ENCODE measurements at places on chromosomes 12 and 14.

DNA sequence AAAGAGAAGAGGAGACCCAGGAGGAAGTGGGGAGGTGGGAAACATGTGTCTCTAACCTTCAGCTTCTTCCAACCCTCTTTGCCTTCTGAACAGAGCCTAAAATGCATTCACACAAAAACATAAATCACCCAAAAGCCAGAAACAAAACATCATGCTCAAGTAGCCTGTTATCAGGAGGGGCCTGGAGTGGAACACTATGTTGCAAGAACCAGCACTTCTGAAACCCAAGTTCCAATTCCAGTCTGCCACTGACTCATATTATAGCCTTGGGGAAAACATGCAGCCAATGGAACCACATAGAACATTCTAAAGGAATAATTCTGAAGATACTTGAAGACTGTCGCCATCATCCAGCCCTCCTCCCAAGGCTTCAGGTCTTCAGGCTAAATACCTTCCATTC is 169.8 kb upstream of the PLXNC1 start:
- no peak for DNase-seq

DNA sequence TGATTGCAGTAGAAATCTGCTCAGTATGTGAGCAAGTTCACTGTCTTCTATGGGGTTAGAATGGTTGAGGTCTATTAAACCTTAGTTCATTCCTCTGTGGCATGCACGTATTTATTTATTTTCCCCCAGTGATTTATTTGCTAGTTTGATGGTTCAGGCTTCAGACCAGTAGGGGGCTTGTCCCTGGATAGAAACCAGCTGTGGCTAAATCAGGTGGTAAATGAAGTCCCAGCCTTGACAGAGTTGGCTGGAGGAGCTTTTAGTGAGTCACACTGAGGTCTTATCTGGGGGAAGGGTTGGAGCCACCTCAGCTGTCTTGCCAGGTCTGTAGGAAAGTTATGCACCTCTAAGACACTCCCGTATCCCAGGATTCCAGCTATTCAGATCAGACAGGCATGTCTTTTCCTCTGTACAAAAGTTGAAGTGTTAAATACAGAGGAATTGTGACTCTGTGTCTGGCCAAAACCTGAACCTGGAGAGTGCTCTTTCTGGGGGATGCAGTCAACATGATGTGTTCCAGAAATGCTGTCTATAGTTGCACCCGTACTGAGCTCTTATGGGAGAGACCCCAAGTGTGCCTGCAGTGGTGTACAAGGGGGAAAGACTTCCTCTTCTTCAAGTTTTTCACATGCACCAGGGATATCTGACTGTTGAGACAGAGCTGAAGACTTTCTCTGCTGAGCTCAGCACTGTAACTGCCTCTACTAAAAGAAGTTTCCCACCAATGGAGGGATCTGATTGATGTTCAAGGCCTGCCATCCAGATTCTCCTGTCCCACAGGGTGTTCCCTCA is 1322.1 kb downstream of the TMEM121 start:
- DNase-seq, result no peak

GRCh38 chr12:27828196-27828595 is 48.2 kb upstream of the MANSC4 start:
- DNase-seq, result no peak

DNA sequence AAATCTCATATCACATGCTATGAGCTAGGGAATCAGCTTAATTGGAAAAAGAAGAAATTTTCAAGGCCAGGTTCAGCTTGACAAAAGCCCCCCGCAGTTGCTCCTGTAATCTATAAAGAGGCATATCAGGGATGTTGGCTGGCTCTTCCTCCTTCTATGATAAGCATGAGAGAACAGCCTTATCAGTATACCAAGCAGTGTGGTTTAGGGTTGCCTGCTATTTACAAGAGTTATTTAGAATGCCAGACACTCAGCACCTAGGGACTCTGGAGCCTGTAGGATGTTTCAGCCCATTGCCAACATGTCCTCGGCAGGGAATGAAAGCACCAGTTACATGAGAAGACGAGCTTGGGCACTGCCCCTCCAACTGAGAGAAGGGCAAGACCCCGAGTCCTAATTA is 89.5 kb upstream of the TMPO start:
- no peak for DNase-seq

GRCh38 chr14:76761960-76762410 is 717 bp downstream of the VASH1 start:
- no peak for DNase-seq

DNA sequence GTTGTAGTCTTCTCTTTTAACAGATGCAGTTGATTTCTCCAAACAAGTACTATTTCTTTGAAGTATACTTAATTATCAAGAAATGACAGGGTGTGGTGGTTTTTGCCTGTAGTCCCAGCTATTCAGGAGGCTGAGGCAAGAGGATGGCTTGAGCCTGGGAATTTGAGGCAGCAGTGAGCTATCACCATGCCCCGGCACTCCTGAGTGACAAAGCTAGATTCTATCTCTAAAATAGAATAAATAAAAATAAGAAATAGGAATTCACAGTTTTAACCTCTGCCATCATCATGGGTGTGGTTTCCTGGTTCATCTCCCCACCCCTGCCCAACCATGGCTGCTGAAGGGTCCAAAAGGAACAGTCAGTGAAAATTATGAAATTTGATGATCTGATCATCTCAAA is 290.2 kb upstream of the FLRT2 start:
- DNase-seq, result no peak

- DNase-seq, result no peak
Observed at GRCh38 chr14:90608281-90608680, 207.9 kb downstream of the TTC7B start.

- no peak for DNase-seq
Observed at GRCh38 chr12:40711121-40711520, 18.9 kb downstream of the CNTN1 start.

GRCh38 chr14:92253381-92253894 is 69.5 kb upstream of the SLC24A4 start:
- DNase-seq, result no peak

- DNase-seq, result no peak
Observed at GRCh38 chr12:106031761-106032622, 106.8 kb downstream of the NUAK1 start.

GRCh38 chr12:26346736-26347135 is 151.4 kb downstream of the SSPN start:
- no peak for DNase-seq

DNA sequence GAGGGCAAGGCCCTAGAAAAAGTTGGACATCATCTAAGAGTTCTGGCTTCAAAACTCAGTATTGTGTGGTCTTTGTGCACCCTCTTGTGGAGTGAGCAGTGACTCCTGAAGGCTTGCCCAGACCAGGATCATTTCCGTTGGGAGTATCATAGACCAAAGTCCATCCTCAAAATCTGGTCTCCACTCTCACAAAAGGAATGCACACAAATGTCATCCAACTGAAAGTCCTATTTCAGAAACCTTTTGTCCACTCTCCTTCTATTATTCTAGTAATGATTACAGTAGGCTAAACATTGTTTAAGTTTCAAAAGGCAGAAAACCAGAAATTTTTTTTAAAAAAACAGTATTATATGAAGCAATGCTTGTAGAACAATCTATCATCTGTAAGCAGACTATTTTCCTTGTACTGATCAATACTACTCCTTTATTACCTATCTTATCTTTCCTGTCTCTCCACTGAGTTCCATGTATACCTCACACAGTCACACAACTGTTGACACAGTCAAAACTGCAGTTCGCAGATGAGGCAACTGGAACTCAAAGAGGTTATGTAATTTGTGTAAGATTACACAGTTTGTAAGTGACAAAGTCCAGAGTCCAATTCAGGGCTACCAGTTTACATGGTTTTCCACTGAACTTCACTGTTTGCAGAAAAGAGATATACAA is 41.4 kb downstream of the COX16 start:
- DNase-seq, result no peak

DNA sequence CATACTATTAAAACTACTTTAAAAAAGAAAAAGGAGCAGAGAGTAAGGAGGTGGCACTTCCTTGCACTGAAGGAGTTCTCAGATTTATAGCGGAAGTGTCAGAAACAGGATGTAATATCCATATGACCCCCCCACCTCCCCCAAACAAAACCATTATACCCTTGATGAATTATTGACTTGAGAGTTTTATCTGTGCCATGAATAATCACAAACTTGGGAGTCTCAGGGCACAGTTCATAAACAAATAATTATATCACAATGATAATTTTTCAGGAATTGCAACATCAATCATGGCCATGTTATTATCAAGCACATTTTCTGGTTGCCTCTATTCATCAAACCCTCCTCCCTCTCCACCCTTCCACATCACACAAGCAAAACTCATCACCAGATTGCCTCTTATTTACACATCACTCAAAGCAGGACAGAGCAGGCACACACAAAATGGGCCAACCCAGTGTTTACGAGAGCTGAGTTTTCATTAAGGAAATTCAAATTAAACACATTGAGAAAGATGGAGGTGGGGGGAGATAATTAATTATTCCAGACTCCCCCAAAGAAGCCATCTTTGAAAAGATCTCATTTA is 141.4 kb downstream of the EGLN3 start:
- no peak for DNase-seq

DNA sequence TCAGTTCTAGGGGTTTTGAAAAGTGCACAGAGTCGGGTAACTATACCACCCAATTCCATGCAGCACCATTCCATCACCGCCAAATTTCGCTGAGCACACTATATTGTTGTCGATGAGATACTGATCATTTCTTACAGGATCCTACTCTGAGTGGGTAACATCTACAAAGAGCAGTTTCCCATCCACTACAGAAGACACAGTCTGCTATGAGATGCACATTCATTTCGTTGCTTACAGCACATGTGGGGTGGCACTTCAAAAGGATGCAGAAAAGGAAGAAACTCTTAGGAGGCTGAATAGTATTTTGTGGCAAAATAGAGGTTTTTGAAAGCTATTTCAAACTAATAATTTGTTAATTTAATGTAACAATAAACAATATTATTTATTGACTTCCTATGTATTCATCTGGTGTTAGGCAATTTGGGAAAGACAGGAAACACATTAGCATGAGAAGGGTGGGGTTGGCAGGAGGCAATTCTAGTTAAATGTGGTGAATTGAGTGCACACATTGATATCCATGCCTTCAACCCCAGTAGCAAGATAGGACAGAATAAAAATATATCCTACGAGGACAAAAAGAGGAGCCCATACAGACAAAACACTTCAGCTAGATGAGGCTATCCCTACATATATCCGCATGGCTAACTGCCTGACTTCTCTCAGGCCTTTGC is 186.8 kb upstream of the PARP11 start:
- DNase-seq, result no peak

GRCh38 chr12:82996168-82996812 is 309.6 kb downstream of the TMTC2 start:
- DNase-seq, result no peak

- DNase-seq, result peak; percentile 30
Observed at GRCh38 chr12:4027412-4027811, 154.2 kb upstream of the PARP11 start.

- no peak for DNase-seq
Observed at GRCh38 chr12:55979069-55979468, 5.2 kb downstream of the RAB5B start.

DNA sequence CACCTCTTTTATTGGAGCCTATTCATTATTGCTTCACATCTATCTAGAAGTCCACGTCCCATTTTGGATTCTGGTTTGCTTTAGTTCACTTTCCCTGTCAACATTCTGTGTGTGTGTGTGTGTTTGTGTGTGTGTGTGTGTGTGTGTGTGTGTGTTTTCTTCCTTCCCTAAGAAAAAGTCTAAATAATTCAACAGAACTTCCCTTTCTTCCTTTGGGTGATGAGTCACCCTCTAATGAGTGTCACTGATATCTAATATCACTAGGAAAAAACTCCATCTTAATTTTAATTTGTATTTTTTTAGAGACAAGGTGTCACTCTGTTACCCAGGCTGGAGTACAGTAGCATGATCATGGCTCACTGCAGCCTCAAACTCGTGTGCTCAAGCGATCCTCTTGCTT is 234.2 kb downstream of the TTC8 start:
- no peak for DNase-seq

DNA sequence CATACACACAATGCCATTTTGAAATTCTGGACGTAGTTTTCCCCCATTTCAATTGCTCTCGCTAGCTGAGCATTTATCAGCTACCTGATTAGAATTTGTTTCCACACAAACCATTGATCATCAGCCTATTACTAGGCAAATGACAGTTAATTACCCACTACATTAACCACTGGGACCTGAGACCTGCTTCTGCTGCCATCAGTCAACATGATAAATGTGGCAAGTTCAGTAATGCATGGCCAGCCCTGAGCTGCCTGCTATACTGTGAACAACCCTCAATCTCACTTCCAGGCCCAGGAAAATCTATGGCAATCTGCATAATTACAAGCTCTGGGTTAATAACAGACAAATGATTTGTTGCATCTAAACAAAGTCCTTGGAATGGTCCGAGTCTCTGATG is 43.5 kb downstream of the LMO3 start:
- DNase-seq, result no peak

DNA sequence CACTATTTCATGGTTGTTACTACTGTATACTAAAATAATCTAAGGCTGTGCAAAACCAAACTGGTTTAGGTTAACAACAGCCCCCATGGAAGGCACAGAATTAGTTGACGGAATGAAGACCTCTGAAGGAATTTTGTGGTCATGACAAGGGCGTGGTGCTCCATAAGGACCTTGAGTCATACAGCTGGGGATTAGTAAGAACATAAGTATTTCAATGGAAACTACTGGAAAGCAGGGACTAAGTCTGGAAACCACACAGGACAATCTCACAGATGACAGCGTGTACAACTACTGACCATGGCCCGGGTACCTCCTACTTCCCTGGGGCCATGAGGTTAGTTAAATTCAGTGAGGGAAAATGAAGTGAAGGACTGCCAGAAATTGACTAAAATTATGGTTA is 98.5 kb upstream of the PLEKHA5 start:
- no peak for DNase-seq

DNA sequence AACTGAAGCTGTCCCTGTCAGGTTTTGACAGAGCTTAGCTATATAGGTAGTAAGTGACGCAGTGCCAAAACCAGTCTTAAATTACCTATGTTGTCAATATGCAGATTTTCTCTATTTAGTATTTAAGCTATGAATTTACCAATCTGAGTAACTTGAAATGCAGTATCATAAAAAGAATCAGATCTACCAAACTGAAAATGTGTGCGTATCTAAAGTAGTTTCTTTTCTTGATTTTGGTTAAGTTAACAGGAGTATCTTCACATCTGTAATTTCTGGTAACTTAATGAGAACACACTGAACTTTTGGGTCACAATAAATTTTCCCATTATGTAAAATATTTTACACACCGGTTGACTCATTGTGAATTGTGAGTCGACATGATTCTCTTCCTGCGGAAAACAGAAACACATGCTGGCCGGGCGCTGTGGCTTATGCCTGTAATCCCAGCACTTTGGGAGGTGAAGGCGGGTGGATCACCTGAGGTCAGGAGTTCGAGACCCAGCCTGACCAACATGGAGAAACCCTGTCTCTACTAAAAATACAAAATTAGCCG is 45.1 kb downstream of the TRAF3 start:
- DNase-seq, result peak; percentile 14

GRCh38 chr12:94149781-94150239 is 1.4 kb downstream of the PLXNC1 start:
- DNase-seq, result no peak

Data from stimulated activated CD4-positive, alpha-beta T cell treated with anti-CD3 and anti-CD28 coated beads, Interleukin-15, amount 100 ng/mL, for 1 hour (primary cell).